ENCODE measurements at places on chromosomes 16 and 17. TPM values are rescaled to one million over a fixed set of nuclear protein-coding genes. Genes with fewer than 3 reads are reported as not detected.
A peak's percentile ranks its signal among the peaks of the same experiment; 100 is the strongest.

GRCh38 chr17:40854175-40854814, 12.7 kb downstream of the KRT12 start:
- no peaks in the 10 kb centered on the region for H3K36me3 ChIP-seq
- no peak overlapping the region for H3K27ac ChIP-seq
- H3K4me3 ChIP-seq: no peak overlapping the region
- no peaks in the 10 kb centered on the region for H3K4me1 ChIP-seq
- DNase-seq: no peak
- no peaks in the 10 kb centered on the region for H3K27me3 ChIP-seq

GRCh38 chr16:70767377-70768202, 33.4 kb downstream of the VAC14 start:
- H3K27ac ChIP-seq: no peak overlapping the region
- DNase-seq: no peak
- no peaks in the 10 kb centered on the region for H3K27me3 ChIP-seq
- H3K36me3 ChIP-seq: no peaks in the 10 kb centered on the region
- no peak overlapping the region for H3K4me3 ChIP-seq

GRCh38 chr17:37051833-37052232, 103.1 kb downstream of the AATF start:
- no peak overlapping the region for H3K4me3 ChIP-seq
- H3K36me3 ChIP-seq: peaks cover 4% of the 10 kb centered on the region
- H3K27ac ChIP-seq: no peak overlapping the region
- no peak for DNase-seq
- H3K4me1 ChIP-seq: no peaks in the 10 kb centered on the region
- no peaks in the 10 kb centered on the region for H3K27me3 ChIP-seq

GRCh38 chr16:19837984-19838707, 46.5 kb downstream of the GPRC5B start:
- no peaks in the 10 kb centered on the region for H3K36me3 ChIP-seq
- H3K27ac ChIP-seq: no peak overlapping the region
- no peak for DNase-seq
- no peaks in the 10 kb centered on the region for H3K27me3 ChIP-seq
- no peak overlapping the region for H3K4me3 ChIP-seq
- no peaks in the 10 kb centered on the region for H3K4me1 ChIP-seq

DNA sequence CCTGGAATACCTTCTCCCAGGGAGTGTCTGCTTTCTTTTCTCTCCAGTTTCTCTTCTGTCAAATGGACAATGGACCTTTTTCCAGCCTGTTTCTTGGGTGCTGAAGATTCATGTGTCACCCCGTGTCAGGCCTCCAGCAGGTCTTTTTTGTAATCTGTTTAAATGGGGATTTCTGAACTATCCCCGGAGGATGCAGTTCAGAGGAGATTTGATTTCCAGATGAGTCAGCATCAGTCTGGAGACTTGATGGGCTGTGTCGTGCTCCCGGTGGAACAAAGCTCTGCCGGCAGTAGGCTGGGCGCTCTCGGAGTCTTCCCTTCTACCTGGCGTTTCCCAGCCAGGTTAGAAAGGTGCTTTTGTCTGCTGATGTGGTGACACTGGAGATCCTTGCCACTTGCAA, 440.6 kb downstream of the HS3ST3B1 start:
- no peaks in the 10 kb centered on the region for H3K36me3 ChIP-seq
- H3K4me3 ChIP-seq: no peak overlapping the region
- H3K4me1 ChIP-seq: no peaks in the 10 kb centered on the region
- H3K27me3 ChIP-seq: no peaks in the 10 kb centered on the region

NPIPA2 gene
- total RNA-seq: 7.3 TPM

- no peaks in the 10 kb centered on the region for H3K27me3 ChIP-seq
- peak overlapping the region; percentile 15 for H3K4me3 ChIP-seq
- H3K27ac ChIP-seq: no peak overlapping the region
- DNase-seq: peak; percentile 79
- H3K4me1 ChIP-seq: no peaks in the 10 kb centered on the region
- no peaks in the 10 kb centered on the region for H3K36me3 ChIP-seq
Observed at GRCh38 chr16:22189473-22190080, 16.5 kb upstream of the EEF2K start.

- H3K36me3 ChIP-seq: no peaks in the 10 kb centered on the region
- H3K27me3 ChIP-seq: no peaks in the 10 kb centered on the region
- no peak for DNase-seq
- H3K4me1 ChIP-seq: no peaks in the 10 kb centered on the region
- H3K27ac ChIP-seq: no peak overlapping the region
Observed at GRCh38 chr17:71987634-71988033, 133.2 kb upstream of the SOX9 start.

DNA sequence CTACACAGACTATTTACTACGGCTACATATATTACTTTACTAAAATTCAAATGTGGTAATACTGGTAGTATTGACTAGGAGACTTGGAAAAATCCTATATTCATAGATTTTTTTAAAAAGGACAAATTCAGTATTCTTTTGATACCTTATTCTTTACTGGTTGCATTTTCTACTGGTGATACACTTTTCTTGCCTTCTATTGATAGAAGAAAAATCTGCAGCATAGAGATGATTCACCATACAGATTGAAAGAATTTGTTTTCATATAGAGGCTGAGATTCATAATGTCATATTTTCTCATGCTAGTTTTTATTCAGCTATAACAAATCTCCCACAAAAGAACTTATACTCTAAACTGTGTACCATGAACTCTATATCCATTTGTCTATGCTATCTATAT, 195.4 kb upstream of the C17orf78 start:
- no peaks in the 10 kb centered on the region for H3K4me1 ChIP-seq
- no peak overlapping the region for H3K4me3 ChIP-seq
- no peak overlapping the region for H3K27ac ChIP-seq
- H3K36me3 ChIP-seq: no peaks in the 10 kb centered on the region
- H3K27me3 ChIP-seq: no peaks in the 10 kb centered on the region
- no peak for DNase-seq

- H3K4me1 ChIP-seq: no peaks in the 10 kb centered on the region
- no peak overlapping the region for H3K4me3 ChIP-seq
- H3K27ac ChIP-seq: no peak overlapping the region
- no peaks in the 10 kb centered on the region for H3K36me3 ChIP-seq
- H3K27me3 ChIP-seq: no peaks in the 10 kb centered on the region
Observed at GRCh38 chr16:84137287-84137686, 7.7 kb downstream of the HSDL1 start.

- DNase-seq: no peak
- no peak overlapping the region for H3K4me3 ChIP-seq
- no peaks in the 10 kb centered on the region for H3K36me3 ChIP-seq
- H3K27me3 ChIP-seq: no peaks in the 10 kb centered on the region
- no peaks in the 10 kb centered on the region for H3K4me1 ChIP-seq
Observed at GRCh38 chr16:85448557-85449190, 164.4 kb upstream of the GSE1 start.

- no peak for DNase-seq
- peak overlapping the region; percentile 67 for H3K27ac ChIP-seq
- H3K27me3 ChIP-seq: no peaks in the 10 kb centered on the region
- H3K36me3 ChIP-seq: no peaks in the 10 kb centered on the region
Observed at GRCh38 chr16:30394592-30395154, 547 bp upstream of the ZNF48 start.

DNA sequence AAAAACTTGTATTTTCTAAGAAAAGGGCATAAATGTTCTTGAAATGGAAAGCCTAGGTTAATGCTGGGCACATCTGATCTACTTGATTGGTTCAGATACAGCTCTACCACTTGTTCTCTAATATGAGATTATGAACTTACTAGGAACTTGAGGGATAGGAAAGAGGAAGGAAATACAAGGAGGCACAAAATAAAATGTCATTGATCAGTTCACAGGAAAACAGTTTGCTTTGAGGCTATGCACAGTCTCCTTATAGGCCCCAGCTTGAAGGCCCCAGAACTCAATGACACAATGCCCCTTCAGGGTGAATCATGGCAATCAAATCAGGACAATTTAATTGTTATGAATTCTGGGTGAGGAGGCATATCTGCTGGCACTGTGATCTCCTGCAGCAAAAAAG, 27.1 kb downstream of the NXPH3 start:
- no peaks in the 10 kb centered on the region for H3K27me3 ChIP-seq
- no peaks in the 10 kb centered on the region for H3K4me1 ChIP-seq
- no peak for DNase-seq
- H3K36me3 ChIP-seq: peaks cover 4% of the 10 kb centered on the region
- no peak overlapping the region for H3K4me3 ChIP-seq

CCL14 gene
- 224 TPM for total RNA-seq

CCDC154 gene
- total RNA-seq: 2.0 TPM

CCL5 gene
- 7.5 TPM for total RNA-seq

MPV17L gene
- 2.4 TPM for total RNA-seq

GRCh38 chr16:4762205-4762604, 4.8 kb downstream of the ZNF500 start:
- DNase-seq: no peak
- no peak overlapping the region for H3K27ac ChIP-seq
- H3K4me3 ChIP-seq: no peak overlapping the region
- H3K27me3 ChIP-seq: no peaks in the 10 kb centered on the region
- no peaks in the 10 kb centered on the region for H3K4me1 ChIP-seq

CRYBA1 gene
- not detected for total RNA-seq

- no peak for DNase-seq
- no peaks in the 10 kb centered on the region for H3K36me3 ChIP-seq
- no peaks in the 10 kb centered on the region for H3K27me3 ChIP-seq
- H3K4me1 ChIP-seq: no peaks in the 10 kb centered on the region
- no peak overlapping the region for H3K4me3 ChIP-seq
- no peak overlapping the region for H3K27ac ChIP-seq
Observed at GRCh38 chr17:27563532-27563931, 67.5 kb upstream of the LGALS9 start.

LAT gene
- total RNA-seq: 16.7 TPM

DNA sequence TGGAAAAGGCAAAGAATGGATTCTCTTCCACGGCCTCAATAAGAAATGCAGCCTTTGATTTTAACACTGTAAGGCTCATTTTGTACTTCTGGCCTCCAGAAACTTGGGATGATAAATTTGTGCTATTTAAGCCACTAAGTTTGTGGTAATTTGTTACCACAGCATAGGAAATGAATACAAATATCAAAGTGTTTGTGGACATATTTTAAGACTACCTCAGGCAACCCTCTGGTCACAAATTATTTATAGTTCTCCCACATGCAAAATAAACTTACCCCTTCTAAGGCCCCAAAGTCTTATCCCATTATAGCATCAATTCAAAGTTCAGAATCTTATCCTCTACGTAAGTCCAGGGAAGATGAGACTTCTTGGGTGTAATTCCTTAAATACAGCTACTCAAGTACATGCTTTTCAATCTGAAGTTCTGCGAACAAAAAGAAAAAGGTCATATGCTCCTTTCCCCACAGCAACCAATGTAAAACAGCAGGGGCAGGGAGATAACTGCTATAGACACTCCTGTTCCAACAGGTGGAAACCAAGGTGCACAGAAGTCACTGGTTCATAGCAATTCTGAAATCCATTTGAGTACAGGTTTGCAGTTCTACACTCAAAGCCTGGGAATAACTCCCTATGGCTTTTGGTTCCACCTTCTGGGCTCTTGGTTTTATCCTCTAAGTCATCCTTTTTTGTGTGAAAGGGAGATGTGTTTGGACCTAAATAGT, 5.4 kb upstream of the EFCAB13 start:
- no peak overlapping the region for H3K27ac ChIP-seq
- H3K4me3 ChIP-seq: no peak overlapping the region
- no peaks in the 10 kb centered on the region for H3K27me3 ChIP-seq
- no peaks in the 10 kb centered on the region for H3K4me1 ChIP-seq

- H3K4me1 ChIP-seq: no peaks in the 10 kb centered on the region
- no peak overlapping the region for H3K27ac ChIP-seq
- DNase-seq: peak; percentile 2
- H3K27me3 ChIP-seq: no peaks in the 10 kb centered on the region
Observed at GRCh38 chr16:10539236-10539635, 41.2 kb downstream of the EMP2 start.

CYBC1 gene
- 131 TPM for total RNA-seq

- no peak overlapping the region for H3K4me3 ChIP-seq
- DNase-seq: no peak
- no peaks in the 10 kb centered on the region for H3K4me1 ChIP-seq
- no peaks in the 10 kb centered on the region for H3K27me3 ChIP-seq
Observed at GRCh38 chr17:48997827-48998586, 822 bp downstream of the IGF2BP1 start.

- H3K27ac ChIP-seq: no peak overlapping the region
- DNase-seq: no peak
- no peaks in the 10 kb centered on the region for H3K27me3 ChIP-seq
- H3K36me3 ChIP-seq: no peaks in the 10 kb centered on the region
- H3K4me1 ChIP-seq: no peaks in the 10 kb centered on the region
- H3K4me3 ChIP-seq: no peak overlapping the region
Observed at GRCh38 chr16:854808-855410, 54.4 kb upstream of the GNG13 start.

DNA sequence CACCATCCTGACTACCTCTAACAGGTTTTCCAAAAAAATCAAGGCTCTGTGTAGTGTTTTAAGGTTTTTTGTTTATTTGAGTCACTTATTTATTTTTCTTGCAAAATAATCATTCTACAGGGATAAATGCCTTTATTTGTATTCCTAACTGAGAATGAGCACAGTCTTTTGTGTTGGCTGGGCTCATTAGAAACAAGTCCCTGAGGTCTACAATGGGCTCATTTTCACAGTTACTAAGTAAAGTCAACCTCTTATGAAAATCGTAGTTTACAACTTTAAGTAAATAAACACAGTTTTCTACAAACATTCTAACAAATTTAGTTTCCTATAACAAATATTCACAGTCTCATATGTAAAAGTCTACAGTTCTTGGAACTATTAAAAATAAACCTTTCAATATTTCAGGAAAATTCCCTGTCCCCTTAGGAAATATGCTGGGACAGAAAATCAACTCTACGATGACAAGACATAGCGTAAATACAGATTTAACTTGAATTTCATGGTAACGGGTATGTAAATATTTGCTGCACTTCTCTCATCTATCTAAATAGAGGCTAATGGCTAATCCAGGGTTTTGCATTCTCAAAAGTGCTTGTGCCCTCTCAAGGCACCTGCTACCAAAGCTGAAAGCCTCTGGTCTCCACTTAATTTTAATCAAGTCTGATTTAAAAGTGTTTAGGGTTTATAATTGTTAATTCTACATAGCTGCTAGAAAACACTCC, 31.5 kb upstream of the CDH5 start:
- no peak overlapping the region for H3K27ac ChIP-seq
- no peaks in the 10 kb centered on the region for H3K27me3 ChIP-seq
- no peak for DNase-seq
- no peaks in the 10 kb centered on the region for H3K36me3 ChIP-seq
- H3K4me3 ChIP-seq: no peak overlapping the region
- H3K4me1 ChIP-seq: no peaks in the 10 kb centered on the region

- H3K27me3 ChIP-seq: no peaks in the 10 kb centered on the region
- H3K27ac ChIP-seq: no peak overlapping the region
- no peak for DNase-seq
- H3K4me1 ChIP-seq: no peaks in the 10 kb centered on the region
- H3K4me3 ChIP-seq: no peak overlapping the region
Observed at GRCh38 chr17:36629970-36630502, 28.7 kb downstream of the MRM1 start.

ACSM3 gene
- total RNA-seq: 2.2 TPM

GRCh38 chr16:65534121-65534528, 412.3 kb upstream of the CDH11 start:
- DNase-seq: no peak
- no peaks in the 10 kb centered on the region for H3K4me1 ChIP-seq
- H3K27ac ChIP-seq: no peak overlapping the region

GRCh38 chr17:48601539-48602425, 3.0 kb downstream of the HOXB6 start:
- H3K27ac ChIP-seq: no peak overlapping the region
- no peak for DNase-seq
- no peaks in the 10 kb centered on the region for H3K36me3 ChIP-seq

GRCh38 chr16:11869353-11870228, 18.2 kb upstream of the RSL1D1 start:
- DNase-seq: no peak
- no peaks in the 10 kb centered on the region for H3K36me3 ChIP-seq
- no peaks in the 10 kb centered on the region for H3K27me3 ChIP-seq
- H3K4me3 ChIP-seq: no peak overlapping the region
- peaks cover 1% of the 10 kb centered on the region for H3K4me1 ChIP-seq

ZNF469 gene
- total RNA-seq: 1.9 TPM

CFAP20 gene
- 16.6 TPM for total RNA-seq

PRAC1 gene
- not detected for total RNA-seq
